ENCODE measurements at places on chromosomes 7 and 10.

- no peak for DNase-seq
Measured at GRCh38 chr10:119207713-119208552, 562 bp downstream of the GRK5 start.

- no peak for DNase-seq
Measured at GRCh38 chr7:727104-727805, at the start of gene PRKAR1B. PRKAR1B (minus strand) TSS chr7:727281; CDS start chr7:711505, 15,776 bp downstream.

- no peak for DNase-seq
Measured at GRCh38 chr7:45598886-45599520, 24.8 kb downstream of the ADCY1 start.

GRCh38 chr10:106929291-106929895, 235.1 kb downstream of the SORCS1 start:
- DNase-seq = no peak

- DNase-seq = no peak
Measured at GRCh38 chr7:27472043-27472442, 190.6 kb downstream of the HIBADH start.

DNA sequence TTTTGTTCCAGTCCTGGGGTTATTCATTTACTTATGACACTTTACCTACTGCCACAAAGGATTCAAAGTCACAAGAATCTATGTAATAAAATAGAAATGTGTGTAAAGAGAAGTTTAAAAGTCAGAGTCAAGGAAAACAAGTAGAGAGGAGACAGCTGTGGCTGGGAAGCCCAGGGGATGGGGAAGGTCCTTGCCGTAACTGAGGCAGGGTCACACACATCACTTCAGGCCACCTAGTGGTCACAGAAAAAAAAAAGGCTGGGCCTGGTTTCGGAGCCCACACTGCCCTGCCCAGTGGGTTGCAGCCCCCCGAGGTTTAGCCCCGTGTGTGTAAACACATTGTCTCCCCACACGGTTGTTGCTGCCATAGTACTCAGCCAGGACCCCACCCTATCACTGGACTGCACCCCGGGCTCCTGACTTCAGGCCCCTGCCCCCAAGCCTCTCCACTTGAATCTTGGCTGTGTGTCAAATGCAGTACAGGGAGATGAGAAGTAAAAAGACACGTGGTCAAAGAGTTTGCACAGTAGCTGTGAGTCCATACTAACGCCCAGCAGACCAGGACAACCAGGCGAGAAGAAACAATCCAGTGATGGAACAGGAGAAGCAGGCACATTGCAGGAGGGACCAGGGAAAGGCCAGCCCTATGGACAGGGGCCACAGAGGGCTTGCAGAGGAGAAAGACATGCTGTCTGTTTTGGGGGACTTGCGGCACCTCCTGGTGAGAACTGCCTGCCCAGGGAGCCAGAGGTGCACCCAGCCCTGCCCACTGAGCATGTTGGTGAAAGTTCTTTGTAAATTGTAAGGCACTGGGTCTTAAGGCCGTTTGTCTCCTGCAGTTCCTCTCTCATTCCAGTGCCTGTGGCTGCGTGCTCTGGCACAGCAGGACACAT, 91.4 kb upstream of the MACROH2A2 start:
- DNase-seq = no peak

DNA sequence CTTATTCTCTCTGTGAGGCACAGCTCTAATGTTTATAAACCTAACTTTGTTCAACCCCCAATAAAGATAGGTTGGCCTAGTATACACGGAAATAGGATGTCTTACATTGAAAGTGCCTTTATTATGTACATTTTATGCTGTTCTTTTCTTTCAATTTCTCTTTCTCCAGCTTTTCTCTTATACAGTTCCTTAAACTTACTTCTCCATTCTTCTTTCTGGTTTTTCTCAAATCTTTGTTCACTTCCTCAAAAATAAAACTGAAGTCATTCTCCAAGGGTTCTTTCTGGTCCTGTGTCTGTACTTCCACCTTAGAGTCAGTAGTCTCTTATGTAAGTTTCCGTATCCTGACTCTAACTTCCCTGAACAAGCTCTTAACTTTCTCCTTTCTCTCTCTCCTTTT, 29.2 kb upstream of the NAMPT start:
- no peak for DNase-seq

DNA sequence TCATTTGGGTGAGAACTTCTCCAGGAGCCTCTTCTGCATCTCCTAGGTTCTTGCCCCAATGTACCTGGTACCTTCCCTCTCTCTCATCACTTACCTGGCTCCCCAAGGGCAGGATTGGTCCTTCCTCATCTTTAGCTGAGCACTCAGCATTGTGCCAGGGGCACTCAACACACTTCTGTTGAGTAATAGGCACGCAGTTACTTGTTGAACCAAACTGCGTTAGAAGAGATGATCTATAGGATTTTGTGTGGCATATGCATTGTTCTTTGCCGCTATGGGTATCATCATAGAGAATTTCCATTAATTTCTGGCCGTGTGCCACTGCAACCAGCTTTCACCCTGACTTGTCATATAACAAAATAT, 16.4 kb downstream of the TBXAS1 start:
- DNase-seq = no peak

GRCh38 chr7:138565071-138565450, 105.0 kb downstream of the TRIM24 start:
- no peak for DNase-seq

- DNase-seq = no peak
Measured at GRCh38 chr7:74029991-74030415, 2.0 kb downstream of the ELN start.

GRCh38 chr10:58352956-58353610, 18.3 kb downstream of the UBE2D1 start:
- no peak for DNase-seq

DNA sequence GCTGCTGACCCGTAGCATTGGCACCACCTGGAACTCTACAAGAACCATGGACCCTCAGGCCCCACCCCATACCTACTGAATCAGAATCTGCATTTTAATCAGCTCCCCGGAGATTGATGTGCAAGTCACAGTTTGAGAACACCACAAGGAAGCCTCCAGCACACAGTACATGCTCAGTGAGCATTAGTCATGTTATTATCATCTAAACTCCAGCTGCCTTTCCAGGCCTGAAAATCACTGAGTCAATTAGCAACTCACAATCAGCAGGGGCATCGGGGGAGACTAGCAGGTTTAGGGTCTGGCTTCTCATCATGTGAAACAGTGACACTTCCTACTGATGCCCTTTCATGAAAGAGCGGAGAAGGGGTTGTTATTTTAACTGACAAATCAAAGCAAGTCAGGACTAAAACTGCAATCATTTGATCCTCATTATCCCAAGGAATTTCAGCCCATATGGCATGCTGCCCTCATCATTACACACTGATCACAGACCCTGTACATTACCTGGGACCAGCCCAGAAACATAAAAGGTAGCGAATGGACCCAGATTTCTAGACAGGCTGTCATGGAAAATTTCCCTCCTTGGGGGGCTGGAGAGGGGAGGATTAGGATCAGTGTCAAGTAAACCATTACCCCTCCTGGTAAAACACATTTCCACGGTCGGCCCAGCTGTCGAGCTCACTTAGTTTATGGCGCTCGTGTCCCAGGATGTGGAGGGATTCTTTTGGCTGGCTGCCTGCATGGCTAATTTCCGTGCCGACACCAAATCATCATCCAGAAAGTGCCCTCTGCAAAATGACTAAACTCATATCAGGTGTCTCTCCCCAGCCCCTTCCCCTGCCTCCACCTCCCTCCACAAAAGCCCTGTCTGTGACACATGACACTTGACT, 122.8 kb downstream of the PRLHR start:
- no peak for DNase-seq
